HS-5 (cell line): ENCODE measurements at places on chromosomes 12 and 14.

GRCh38 chr14:76929927-76930326 lies 98.6 kb downstream of the IRF2BPL start:
- no peak for DNase-seq

DNA sequence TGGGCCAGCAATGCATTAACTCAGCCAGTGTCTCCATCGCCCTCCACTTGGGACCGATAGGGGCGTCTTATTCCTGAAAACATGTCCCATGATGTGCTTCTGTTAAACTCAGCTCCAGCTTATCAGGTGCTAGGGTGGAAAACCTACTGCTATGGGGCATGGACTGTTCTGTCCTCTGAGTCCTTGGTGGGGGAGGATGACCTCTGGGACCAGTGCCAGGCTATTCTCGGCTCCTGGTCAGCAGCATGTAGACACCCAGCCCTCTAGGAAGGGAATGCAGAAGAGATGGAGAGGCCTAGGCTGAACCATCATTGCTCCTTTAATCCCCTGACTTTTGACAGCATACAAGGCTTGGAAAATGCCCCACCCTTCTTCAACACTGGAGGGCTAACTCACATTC lies 486.2 kb downstream of the MED13L start:
- DNase-seq = no peak

- no peak for DNase-seq
Measured at GRCh38 chr14:42421377-42422078, 814.9 kb downstream of the LRFN5 start.

DNA sequence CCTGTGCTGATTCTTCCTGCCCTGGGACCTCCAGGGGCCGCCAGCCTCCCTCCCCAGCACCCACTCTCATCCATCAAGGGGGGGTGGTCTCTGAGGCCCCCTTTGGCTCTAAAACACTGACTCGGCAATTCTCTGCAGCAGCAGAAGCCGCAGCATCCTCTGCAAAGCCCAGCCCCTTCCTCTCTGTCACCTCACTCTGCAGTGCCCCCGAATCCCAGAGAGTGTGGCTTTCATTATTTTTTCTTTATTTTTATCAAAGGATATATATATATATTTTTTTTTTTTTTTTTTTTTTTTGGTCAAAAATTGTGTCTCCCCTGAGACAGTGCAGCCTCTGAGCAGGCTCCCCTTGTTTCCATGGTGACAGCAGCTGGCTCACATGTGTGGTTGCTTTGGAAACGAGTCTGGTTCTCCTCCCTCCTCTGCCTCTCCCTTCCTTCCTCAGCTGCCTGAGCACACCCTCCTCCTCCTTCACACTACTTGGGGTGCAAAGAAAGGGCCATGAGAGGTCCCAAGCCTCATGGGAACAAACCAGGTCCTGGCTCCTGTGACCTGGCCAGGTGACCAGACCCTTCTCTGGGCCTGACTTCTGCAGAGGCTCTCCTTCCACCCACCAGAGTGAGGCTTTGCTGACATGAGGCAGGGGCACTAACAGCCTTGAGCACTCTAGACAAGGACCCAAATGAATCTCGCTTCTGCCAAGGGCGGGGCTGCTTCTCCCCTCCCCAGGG lies 100.5 kb downstream of the LRRC74A start:
- DNase-seq = no peak

- no peak for DNase-seq
Measured at GRCh38 chr14:91008759-91009409, 51.6 kb downstream of the RPS6KA5 start.

DNA sequence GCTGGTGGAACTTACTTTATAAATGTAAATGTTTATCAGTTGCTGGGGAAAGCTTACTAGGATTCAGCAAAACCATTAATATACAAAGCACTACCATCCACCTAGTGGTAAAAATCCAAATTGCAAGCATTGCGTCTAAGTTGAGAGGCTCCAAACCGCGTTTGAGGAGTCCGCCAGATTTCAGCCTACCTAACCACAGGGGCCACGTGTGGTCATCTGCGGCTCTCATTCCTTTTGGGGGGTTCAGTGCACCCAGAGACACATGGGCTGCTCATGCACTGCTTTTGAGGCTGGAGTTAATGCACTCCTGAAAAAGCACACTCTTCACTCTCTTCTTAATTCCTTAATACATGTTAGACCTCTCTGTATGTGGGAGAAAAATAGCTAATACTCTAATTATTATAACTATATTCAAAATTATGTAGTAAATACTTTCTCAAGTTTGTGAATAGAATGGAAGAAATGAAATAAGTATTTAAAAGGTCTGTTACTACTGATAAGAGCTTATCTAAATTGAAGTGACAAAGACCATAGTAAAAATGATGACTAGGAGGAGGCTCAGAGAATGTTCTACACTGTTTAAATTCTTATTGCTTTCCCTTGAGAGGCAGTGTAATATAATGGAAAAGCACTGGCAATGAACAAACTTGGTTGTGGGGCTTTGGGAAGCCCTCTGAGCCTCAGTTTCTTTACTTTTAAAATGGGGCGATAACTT lies 41.4 kb upstream of the MANSC4 start:
- peak; percentile 78 for DNase-seq

DNA sequence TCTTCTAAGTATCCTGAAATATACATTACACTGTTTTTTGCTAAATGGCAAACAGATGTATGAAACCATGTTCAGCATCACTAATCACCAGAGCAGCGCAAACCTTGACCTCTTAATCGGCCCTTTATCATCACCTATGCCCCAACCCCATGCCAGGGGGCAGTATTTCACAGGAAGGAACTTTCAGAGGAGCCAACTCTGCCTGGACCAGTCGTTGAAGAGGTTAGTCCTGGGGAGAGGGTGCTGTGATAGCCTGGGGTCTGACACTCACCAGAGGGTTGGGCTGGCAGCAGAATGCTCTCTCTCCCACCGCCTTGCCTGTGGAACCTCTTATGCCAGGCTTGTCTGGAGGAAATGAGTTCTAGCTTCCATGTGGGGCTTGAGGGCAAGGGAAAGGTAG lies 411.7 kb downstream of the TMEM117 start:
- DNase-seq = no peak

GRCh38 chr14:89388853-89389252 lies 28.2 kb downstream of the FOXN3 start:
- DNase-seq = no peak

DNA sequence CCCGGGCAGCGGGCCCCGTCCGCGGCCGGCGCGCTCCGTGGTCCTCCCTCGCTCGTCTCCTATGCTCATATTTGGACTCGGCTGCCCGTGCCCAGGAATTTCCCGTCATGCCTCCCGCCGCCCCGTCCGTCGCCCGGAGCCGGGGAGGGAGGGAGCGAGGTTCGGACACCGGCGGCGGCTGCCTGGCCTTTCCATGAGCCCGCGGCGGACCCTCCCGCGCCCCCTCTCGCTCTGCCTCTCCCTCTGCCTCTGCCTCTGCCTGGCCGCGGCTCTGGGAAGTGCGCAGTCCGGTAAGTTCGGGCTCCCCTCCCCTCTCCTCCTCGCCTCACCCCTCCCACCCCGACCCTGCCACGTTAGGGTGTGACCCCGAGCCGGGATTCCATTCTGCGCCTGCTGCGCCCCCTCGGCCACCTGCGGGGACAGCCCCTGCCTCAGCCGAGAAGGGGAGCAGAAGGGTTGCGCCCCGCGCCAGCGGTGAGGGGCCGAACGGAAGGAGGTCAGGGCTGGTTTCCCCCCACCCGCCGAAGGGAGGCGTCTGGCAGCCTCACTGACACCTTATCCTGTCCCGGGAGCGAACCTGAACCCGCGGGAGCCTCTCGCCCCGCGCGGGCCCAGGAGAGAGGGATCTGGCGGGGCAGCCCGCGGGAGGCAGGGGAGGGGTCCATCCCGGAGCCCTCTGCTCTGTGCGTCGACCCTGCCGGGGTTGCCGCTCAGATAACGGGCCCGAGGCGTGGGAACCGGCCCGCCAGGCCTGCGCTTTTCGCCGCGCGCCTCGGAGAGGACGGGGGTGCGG lies at the start of gene MSRB3:
MSRB3 (plus strand) TSS at position 108 of the 793 bp plus-strand sequence. CDS start 29,897 bp downstream, outside the sequence.
- DNase-seq = peak; percentile 22

GRCh38 chr12:94813314-94813713 lies 163.0 kb upstream of the TMCC3 start:
- no peak for DNase-seq

DNA sequence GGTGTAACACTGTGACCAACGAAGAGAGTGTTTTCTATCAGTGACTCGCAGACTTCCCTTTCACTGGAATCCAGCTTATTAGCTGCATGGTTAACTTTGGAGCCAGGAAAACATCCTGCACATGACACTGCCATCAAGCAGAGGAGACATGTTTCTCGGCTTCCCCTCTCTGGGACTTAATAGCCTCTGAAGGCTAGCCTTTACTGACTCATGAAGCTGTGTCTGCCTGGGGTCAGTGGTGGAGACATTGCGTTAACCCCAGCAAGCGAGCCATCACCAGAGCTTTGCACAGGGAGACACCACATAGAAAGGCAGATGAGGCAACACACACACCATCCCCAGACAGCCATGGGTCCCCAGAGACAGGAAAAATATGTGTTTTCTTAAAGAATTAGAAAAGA lies 126.9 kb upstream of the PRICKLE1 start:
- DNase-seq = no peak

GRCh38 chr14:68284333-68284732 lies 464.8 kb downstream of the RAD51B start:
- no peak for DNase-seq

- no peak for DNase-seq
Measured at GRCh38 chr14:104473649-104474494, 105.7 kb upstream of the C14orf180 start.

DNA sequence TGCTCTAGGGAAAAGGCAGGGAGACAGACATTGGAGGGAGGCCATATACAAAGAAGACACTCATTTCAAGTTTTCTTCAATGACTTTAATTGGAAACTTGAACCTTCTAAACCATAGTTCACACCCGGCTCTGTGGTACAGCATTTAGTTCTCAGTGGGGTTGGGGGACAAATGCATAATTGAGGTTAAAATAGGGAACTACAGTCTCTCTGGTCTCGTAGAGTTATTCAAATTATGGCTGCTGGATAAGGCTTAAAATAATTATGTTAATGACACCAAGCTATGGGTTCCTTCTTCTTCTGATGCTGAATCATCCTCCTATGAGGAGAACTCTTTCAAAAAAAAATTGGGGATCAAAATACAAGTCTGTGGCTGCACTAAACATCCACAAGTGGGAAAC lies 3.8 kb upstream of the RPAP3 start:
- no peak for DNase-seq

DNA sequence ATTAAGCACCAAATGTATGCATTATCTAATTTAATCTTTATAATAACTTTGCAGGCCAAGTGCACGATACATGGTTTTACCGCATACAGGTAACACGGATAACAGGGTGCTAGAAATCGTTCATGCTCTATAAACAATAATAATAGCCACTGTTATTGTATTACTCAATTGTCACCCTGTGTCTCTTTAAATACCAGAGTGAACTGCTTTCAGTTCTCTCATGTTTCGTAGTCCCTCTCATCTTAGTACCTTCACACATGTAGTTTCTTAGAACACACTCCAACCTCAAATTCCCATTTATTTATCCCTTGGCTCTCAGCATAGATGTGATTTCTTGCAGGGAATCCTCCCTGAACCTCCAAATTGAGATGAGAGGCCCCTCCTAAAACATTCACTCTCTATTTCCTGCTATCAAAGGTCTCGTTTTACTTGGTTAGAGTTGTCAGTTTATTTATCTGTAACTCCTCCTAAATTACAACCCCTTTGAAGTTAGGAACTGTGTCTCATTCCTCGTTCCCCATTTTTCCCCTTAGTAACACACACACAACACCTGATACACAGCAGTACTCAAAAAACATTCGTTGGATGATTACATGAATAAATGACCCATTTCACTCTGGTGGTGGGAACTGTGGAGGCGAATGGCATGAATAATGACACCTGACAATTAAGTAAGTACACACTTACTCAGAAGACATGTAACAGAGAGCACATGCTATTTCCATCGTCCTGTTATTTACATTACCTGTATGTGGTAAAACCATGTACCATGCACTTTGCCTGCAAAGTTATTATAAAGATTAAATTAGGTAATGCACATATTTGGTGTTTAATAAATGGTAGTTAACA lies 134.6 kb downstream of the BTG1 start:
- no peak for DNase-seq

DNA sequence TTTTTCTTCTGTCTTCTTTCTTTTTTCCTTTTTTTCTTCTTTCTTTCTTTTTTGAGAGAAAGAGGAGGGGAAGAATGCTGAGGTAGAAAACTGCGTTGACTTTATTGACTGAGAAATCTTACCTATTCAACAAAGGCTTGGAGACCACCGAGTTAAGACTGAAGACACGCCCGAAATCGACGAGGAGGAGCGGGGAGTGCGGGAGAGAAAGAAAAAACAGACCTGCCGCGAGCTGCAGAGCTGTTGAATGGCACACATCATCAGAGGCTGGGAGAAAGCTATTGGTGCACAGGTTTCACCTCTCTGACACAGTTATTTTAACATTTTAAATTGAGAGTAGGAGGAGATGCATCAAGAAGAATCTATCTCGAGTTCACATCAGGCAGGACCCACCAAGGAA lies 5.1 kb downstream of the ASCL1 start:
- DNase-seq = no peak

- DNase-seq = no peak
Measured at GRCh38 chr12:103169-103981, 36.8 kb downstream of the IQSEC3 start.

DNA sequence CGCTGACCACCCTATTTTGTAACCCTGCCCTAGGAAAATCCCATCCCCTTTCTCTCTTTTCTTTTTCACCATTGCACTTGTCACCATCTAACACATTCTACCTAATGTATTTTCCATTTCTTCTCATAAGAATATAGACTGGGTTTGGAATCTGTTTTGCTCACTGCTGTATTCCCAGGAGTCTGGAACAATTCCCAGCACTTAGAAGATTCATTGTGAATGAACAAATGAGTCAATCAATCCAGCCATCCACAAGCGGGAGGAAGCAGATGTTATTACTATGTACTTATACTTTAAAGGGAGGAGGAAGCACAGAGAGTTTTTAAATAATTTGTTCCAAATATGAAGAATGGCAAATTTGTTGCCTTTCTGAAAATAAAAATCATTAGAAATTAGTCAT lies 142.1 kb downstream of the KIF21A start:
- peak; percentile 29 for DNase-seq

DNA sequence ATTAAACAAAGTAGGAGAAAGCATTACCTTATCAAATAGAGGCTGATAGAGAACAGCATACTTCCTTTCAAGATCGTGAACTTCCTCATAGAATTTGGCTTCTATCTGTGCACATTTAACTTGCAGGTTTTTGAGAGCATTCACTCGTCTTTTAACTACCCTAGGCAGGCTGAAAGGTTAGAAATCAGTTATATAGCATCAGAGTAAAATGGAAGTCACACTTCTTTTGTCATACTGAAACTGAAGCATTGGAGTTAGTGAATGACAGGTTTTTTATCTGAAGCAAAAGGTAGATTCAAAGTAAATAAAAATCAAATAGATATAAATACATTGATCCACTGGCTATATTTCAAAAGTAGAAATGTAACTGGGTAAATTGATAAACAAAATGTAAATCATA lies 24.4 kb downstream of the NAP1L1 start:
- no peak for DNase-seq

DNA sequence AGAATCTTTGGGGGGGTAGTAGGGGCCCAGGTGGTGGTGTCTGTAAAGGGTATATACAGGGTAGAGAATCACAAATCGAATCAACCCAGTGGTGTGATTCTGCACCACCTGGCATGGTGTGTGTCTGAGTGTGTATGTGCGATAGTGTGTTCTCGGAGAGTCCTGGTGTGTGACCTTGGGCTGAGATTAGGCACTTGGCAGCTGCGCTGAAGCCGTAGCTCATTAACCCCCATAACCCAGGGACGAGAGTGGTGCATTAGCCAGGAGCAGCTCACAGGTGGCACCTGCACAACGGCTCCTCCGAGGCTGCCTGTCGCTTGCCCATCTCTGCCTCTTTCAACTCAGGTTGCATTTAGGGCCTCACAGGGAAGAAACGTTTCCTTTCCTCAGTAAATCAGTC lies 15.6 kb upstream of the TESC start:
- no peak for DNase-seq
